ENCODE measurements at places on chromosomes 4 and X.

DNA sequence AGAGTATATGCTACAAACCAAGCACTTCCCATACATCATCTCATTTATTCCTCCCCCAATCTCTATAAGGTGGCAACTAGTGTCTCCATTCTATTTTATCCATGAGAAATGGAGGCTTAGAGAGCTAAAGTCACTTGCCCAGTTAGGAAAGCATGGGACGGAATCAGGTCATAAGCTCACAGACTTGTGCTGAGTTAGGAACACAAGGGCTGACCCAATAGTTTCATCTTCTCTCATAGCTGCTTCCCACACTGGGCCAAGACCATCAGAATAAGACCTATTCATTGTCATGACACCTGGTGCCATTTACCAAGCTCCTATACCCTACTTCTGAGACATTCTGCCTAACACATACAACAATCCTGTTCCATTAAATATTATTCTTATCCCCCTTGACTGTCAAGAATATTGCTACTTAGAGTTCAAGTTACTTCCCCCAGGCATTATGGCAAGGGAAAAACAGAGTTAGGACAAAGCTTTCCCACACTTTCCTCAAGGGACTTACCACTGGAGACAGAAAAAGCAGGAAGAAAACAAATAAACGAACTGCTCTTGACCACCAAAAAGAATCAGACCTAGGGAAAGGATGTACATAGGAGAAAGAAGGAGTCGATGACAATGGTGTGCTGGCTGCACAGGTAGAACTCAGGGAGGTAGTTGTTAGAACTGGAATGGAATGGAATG lies 167.8 kb downstream of the LDB2 start:
- DNase-seq: no peak

GRCh38 chr4:7620814-7621176 lies 186.1 kb upstream of the PSAPL1 start:
- no peak for DNase-seq

GRCh38 chr4:26061248-26061986 lies 147.4 kb downstream of the SMIM20 start:
- DNase-seq: no peak

DNA sequence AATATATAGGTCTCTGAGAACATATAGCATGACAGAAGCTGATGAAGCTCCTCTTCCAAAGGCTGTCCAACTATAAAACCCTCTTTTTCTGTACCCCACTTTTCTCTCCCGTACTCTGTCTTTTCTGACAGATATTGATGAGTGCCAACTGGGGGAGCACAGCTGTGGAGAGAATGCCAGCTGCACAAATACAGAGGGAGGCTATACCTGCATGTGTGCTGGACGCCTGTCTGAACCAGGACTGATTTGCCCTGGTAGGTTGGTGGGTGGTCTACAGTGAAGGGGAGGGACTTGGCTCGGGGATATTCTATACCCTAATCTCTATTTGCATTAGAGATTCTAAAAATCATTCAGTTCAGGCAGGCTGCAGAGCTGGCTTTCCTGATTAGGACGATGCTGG lies 80.4 kb downstream of the EGF start:
- DNase-seq: no peak

- no peak for DNase-seq
These were observed 6.3 kb downstream of the FNIP2 start for GRCh38 chr4:158775091-158775651.

- no peak for DNase-seq
These were observed 51.4 kb downstream of the NPY5R start for GRCh38 chr4:163395055-163395454.

- no peak for DNase-seq
These were observed 83.6 kb downstream of the REPS2 start for GRCh38 chrX:17030092-17030491.

DNA sequence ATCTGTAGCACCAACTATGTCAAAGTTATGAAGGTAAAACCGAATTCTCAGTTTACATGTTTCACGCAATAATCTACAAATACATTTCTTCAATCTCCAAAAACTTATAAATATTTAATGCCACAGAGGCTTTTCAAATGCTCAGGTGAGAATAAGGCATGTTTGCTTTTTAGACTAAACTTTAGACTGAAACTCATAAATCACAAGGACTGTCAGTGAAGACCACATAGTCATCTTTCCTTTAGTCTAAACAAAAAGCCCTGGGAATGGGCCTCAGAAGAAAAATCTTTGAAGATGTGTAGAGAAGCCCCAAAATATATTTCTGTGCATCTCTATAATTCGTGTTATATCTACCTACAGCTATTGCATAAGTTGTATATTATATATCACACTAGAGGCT lies 54.5 kb upstream of the DCTD start:
- DNase-seq: no peak

DNA sequence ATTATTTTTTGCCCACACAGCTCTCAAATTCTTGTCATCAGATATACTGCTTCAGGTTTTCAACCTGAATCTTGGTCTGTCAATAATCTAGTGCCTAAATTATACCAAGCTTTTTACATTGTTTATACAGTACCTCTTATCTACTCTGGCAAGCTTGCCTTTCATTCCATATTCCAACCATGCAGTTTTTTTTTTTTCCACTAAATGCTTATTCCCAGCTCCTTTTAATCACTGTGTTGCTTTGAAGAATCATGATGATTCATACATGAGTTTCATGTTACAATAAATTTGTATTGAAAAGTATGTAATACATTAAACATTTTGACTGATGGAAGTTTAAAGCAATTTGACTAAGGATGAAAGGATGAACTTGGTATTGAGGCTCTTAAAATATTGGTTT lies 949.0 kb downstream of the CCSER1 start:
- DNase-seq: no peak

DNA sequence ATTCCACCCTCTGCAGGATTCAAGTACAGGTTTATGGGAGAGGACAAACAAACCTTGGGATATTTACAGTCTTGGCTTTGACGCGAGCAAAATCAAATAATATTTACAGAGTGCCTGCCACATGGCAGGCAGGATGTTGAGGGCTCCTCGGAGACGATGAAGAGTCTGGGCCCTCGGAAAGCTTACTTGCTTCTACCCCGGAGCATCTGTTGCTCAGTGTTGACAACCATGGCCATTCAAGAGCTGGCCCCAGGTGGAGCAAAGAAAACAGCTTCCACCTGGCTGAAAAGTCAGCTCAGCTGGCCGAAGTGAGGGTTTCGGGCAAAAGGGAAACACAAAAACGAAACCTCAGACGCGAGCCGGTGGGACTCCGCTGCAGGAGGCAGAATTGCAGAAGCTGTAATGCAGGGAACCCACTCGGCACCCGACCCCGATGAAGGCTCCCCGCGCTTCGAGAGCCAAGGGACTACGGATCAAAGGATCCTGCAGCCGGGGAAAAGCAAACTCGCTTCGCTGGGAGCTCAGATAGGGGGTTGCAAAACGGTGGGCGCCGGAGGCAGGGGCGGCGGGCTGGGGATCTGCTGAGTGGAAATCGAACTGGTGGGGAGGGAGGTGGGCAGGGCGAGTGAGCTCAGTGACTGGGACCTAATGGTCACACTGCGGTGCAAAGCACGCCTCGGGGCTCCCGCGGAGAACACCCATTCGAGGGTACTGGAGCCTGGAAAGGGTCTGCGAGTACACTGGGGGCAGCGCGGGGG lies 805 bp downstream of the ATP8A1 start:
- no peak for DNase-seq

GRCh38 chr4:45385306-45385705 lies 659.0 kb upstream of the GNPDA2 start:
- DNase-seq: no peak

- no peak for DNase-seq
These were observed 1.5 kb downstream of the LRPAP1 start for GRCh38 chr4:3530663-3531254.

DNA sequence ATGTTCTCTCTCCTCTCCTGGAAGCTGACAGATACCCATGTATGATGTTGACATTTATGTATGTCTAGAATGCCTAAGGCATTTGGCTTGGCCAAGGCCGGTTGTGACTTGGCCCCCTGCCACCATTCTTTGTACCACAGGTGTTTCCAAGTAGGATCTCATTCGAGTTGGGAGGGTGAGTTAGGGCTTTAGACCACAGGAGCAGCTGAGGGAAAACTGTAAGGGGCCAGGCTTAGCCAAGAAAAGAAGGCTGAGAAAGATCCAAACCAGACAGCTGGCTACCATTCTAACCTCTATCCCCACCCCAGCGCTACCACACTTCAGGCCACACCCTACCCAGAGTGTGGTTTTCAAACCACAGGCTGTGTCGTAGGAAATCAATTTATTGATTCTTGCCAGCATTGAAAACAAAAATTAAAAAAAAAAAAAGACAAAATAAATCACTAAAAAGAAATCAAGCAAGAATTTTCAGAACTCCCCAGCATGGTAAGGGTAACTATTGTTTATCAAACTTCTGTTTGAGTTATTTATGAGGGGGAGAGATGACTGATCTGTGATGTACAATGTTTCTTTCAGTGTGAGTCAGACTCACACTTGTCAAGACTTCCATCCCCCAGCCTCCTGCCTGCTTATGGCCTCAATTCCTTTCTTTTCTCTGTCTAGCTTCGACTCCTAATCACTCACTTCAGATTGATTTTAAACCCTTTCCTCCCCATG lies 9.9 kb downstream of the TMSB4X start:
- DNase-seq: no peak

- DNase-seq: no peak
These were observed 163.9 kb downstream of the SLC7A11 start for GRCh38 chr4:138078253-138078652.

DNA sequence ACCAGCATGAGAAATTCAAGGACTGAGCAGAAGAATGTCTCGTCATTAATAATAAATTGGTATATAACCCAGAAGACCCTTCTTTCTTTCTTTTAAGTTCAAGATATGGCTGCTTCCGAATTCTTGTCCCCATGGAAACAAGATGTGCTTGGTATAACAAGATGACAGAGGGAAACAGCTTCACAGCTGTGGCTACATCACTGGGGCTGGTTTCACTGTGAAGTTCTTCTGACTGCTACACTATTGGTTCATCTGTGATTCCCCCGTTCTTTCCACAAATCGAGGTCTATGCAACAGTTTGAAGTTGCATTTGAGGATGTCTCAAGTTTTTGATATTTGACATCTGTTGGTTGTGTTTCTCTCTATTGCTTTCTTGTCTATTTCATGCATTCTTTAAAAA lies 12.3 kb upstream of the DTHD1 start:
- DNase-seq: no peak

- DNase-seq: peak; percentile 6
These were observed 118.5 kb downstream of the BTC start for GRCh38 chr4:74675673-74676279.

- DNase-seq: no peak
These were observed 648 bp downstream of the GPC4 start for GRCh38 chrX:133414406-133415275.

DNA sequence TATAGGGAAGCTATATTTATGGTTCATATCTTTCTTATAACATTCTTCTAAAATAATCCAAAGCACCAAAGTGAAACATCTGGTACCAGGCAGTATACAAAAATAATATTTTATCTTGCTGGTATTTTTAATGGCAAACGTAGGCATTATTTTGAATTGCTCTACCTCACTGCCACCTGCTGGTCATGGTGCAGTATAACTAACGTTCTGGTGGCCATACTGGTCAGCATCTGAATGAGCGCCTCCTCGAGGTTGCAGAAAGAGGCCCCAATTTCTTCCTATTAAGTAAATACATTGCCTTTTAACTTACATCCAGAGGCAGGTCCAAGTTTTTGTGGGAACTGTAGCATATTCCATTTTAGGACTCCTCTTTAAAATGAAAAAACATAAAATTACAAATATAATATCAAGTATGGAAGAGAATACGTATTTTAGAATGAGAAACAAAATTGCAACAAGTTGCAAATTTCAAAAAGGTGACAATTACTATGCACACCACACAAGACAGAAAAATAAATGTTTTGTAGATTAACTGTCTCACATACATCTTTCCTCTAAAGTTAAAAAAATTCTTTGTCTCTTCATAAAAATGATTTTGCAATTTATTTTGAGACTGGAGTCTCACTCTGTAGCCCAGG lies 22.9 kb upstream of the CWH43 start:
- peak; percentile 56 for DNase-seq

GRCh38 chr4:181592221-181592745 lies 650.9 kb upstream of the TENM3 start:
- DNase-seq: no peak

GRCh38 chr4:39104255-39104654 lies 42.2 kb downstream of the KLHL5 start:
- DNase-seq: no peak

GRCh38 chr4:25875281-25875745 lies 12.5 kb upstream of the SEL1L3 start:
- no peak for DNase-seq

GRCh38 chr4:40448875-40449274 lies 113.7 kb downstream of the CHRNA9 start:
- DNase-seq: no peak

DNA sequence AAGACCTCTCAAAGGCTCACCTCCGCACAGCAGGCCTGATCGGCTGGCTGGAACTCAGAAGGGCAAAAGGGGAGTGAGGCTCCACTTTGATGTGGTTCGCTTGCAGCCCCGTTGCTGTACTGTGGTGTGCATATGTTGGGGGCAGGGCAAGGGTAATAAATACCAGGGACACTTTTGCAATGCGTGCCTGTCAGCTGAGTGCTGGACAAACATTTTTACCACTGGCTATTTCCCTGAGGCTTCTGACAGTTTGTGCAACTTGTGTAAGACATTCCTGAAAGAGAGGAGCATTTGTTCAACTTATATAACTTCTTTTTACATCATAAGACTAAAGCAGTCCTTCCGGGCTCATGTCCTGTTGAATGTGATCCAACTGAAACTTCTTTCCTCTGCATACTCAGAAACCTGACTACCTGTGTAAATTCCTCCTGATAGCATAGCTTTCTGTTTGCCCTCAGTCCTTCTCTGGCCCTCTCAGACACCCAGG lies 82.3 kb downstream of the SPRY1 start:
- peak; percentile 8 for DNase-seq

GRCh38 chr4:101286663-101287062 lies 60.7 kb downstream of the PPP3CA start:
- DNase-seq: no peak

- DNase-seq: no peak
These were observed 25.1 kb upstream of the USO1 start for GRCh38 chr4:75699299-75699698.

- DNase-seq: no peak
These were observed 66.9 kb downstream of the ARHGEF38 start for GRCh38 chr4:105619188-105619931.

DNA sequence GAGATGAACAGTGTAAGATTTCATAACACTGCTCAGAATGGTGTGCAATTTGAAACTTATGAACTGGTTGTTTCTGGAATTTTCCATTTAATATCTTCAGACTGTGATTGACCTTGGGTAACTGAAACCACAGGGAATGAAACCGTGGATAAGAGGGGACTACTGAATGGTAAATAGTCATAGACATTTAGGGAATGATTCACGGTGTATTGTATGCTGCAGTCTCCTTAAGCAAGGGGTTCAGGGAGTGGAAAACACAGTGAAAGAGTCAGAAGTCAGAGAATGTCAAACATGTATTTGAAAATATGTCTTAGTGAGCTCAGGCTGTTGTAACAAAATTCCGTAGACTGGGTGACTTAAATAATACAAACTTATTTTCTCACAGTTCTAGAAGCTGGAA lies 398.2 kb upstream of the DIPK2B start:
- DNase-seq: no peak
